D721Med (cell line): ENCODE measurements at places on chromosomes 16 and 17.

GRCh38 chr16:26709175-26709574 is 357.6 kb upstream of the C16orf82 start:
- DNase-seq: no peak

DNA sequence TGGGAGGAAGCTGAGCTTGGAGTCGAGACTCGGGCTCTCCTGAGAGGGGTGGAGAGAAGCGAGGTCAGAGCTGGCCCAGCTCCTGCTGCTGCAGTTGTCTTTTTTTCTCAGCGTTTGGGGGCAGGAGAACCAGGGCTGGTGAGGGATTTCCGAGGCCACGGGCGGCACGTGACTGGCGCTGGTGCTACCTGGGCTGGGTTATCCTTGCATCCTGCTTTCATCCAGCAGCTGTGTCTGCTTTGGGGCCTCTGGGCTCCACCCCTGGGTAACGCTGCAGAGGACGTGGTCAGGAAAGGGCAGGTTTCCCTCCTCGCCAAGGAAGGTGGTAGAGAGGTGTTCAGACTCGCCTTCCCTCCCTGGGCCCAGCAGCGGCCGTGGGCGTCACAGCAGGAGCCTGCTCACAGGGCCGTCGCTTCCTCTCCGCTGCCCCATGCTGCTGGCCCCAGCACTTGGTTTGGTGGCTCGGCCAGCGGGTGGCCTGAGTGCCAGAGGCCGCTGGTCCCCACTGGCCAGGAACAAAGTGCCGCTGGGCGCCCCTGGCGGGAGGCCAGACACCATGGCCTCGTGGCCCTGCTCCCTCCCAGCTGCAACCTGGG is 22.5 kb downstream of the GSE1 start:
- no peak for DNase-seq

DNA sequence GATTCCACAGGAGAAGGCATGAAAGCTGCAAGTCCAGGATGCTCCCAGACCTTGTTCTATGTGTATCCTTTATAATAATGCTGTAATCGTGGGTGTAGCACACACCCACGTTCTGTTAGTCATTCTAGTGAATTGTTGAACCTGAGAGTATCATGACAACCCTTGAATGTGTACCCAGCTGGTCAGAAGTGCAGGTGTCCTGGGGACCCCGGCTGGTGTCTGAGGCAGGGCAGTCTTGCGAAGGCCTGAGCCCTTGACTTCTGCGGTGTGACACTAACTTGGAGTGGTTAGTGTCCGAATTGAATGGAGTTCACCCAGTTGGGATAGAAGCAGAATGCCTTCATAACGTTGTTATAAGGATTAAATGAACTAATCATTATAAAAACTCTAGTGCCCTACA is 218.0 kb upstream of the TNRC6C start:
- DNase-seq: no peak

DNA sequence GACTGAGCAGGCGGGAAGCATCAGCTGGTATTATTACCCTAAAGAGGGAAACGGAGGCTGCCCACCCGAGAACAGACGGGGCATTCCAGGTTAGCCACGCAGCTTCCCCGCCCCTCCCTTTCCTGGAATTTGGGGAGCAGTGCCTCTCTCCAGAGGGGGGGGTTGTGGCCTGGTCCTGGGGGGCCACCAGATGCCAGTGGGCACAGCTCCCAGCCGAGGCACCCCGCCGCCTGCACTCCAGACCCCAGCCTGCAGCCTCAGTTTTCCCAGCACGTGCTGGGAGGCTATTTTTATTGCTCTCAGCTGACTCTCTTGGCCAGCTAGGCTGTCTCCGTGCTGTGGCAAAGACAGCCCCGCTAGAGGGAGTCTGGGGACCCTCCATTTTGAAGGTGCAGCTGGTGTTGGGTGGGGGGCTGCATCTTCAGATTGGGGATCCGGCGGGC is 62.7 kb upstream of the GSE1 start:
- no peak for DNase-seq

DNA sequence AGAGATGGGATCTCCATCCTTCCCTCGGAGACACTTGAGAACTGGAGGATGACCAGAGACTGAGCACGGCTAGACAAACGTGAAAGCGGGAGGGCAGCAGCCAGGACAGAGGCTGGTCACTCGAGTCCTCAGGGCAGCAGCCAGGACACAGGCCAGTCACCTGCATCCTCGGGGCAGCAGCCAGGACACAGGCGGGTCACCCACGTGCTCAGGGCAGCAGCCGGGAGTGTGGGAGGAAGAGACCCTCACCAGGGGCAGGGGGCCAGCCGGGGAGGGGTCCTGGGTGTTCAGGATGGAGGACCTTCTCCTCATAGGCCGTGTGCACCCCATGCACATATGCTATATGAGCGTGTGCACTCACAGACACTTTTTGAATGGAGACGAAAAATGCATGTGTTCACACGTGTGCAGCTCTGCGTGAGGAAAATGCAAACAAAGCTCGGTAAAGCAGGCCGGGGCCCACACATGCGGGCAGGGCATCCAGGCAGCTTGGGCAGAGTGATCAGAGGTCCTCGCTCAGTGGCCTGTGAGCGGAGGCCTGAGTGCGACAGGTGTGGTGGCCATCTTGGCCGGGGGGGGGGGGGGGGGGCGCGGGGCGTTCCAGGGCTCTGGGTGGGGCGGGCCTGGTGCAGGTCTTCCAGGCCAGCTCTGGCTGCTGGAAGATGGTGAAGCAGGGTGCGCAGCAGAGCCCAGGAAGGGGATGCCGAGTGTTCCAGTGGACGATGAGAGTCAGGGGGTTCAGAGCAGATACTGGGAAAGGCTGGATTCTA is 26.7 kb downstream of the ZNF469 start:
- no peak for DNase-seq

- DNase-seq: no peak
Measured at GRCh38 chr17:1280652-1281051, 1.2 kb downstream of the TRARG1 start.

DNA sequence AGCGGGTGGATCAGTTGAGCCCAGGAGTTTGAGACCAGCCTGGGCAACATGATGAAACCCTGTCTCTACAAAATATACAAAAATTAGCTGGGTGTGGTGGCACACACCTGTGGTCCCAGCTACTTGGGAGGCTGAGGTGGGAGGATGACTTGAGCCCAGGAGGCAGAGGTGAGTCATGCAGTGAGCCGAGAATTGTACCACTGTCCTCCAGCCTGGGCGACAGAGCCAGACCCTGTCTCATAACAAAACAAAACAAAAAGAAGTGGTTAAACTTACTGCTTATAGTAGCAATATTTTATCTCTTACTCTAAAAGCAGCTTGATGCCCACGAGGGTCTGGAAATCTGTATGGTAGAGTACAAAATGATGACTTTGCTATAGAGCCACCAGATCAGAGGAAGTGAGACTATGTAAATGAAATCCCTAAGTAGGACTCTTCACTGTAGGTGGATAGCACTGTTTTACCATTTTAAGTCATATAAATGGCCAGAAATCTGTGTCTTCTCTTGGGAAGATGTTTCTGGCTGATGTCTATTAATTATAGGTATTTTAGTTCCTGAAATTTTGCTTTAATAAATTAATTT is 60.4 kb upstream of the MRC2 start:
- no peak for DNase-seq

- no peak for DNase-seq
Measured at GRCh38 chr17:81471818-81472456, 40.7 kb downstream of the ACTG1 start.
